Motor neuron (in vitro differentiated cells): ENCODE measurements at places on chromosomes 11 and 22.

DNA sequence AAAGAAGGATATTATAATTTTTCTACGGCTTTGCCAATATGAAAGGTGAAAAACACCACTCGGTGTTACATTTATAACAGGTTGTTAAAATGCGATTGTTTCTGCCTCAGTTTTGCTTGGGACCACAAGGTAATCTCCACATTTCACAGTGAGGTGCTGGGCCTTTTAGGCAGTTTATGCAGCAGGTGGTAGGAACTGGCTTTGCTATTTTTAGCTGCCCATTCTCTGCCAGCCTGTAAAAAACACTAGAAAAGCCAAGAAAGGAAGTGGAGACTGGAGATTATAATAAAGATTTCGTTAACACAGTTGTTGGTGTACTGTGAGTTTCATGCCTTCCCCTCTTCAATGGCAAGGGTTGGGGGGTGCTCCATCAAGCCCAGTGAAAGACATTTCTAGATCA lies 8.0 kb upstream of the MRPL16 start:
- no peak for ATAC-seq

- ATAC-seq, result peak; percentile 75
Measured at GRCh38 chr22:27614006-27614649, 187.4 kb downstream of the MN1 start.

- ATAC-seq, result peak; percentile 55
Measured at GRCh38 chr11:926341-926916, 759 bp downstream of the AP2A2 start.

GRCh38 chr11:26623076-26623659 lies 51.1 kb upstream of the MUC15 start:
- ATAC-seq, result peak; percentile 42

DNA sequence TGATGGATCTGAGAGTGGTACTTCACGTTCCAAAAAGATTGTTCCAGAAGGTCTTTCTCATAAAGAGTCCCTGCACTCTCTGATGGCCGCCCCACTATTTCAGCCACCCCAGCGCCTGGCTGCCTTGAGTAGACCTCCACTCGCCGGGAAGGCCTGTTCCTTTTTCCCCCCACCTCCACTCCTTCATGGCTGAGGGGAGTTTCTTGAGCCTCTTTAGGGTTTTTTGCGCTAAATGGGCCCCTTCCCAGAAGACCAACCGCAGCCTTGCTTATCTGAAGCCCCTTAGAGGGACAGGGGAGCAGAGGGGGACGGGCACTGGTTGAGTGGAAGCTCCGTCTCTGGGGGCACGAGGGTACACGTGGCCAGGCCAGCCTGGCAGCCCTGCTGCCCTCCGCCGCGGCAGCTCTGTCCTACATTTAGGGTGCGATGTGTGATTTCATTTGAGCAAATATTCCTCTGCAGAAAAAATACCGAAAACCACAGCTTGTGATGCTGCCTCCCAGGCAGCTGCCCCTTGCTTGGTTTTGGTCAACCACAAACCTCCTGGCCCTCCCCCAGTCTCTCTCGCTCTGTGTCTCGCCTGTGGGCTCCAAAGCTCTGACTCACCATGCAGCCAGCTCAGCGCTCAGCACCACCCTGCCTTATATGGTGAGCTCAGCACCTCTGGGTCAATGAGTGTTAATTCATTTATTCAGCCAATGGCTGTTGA lies 88.7 kb downstream of the TP53I11 start:
- ATAC-seq, result peak; percentile 99

DNA sequence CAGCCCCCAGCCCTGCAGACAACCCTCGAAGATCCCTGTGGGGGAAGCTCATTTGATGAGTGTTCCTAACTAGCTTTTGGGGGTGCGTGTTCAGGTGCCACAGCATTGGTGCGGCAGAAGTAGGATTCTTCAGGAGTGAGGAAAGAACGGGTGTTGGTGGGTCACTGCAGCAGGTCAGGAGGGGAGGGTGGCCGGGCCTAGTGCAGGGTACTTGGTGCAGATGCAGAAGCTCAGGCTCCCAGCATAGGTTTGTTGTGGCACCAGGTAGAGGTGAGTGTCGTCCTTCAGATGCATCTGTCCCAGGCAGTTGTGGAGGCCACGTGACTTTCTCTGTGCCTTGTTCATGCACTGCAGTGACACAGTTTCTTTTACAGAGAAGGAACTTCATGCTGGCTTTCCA lies 15.1 kb upstream of the ADORA2A start:
- no peak for ATAC-seq

GRCh38 chr11:7612056-7612660 lies 61.1 kb downstream of the CYB5R2 start:
- no peak for ATAC-seq

DNA sequence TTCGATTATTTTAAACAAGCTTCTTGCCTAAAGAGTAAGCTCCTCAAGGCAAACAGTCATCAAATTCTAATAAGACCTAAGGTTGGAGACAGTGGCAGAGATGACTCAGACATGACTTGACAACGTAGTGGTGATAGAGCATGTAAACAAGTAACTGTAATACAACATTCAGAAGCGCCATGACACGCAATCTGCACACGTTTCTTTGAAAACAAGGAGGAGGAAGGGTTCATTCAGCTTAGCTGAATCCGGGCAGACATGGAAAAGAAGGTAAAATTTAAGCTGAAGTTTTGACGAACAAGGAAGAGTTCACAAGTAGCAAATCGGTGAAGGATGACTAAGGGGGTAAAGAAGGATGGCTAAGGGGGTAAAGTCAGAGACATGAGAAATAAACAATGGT lies 152.4 kb upstream of the ZC3H12C start:
- ATAC-seq, result no peak

DNA sequence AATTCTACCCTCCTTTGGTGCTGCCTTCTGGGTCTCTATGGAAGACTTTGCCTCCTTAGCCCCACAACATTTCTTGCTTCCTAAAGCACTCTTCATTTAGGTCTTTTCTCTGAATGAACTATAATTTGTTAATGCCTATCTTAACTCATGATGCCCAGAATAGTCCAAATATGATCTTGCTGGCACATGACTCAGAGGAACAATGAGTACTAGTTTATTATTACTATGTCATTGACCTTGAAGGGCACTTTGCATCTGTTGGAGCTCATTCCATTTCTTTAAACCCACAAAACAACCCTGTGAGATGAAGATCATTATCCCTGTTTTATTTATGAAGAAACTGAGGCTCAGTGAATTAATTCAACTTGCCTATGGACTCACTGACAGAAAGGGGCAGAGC lies 320.2 kb upstream of the PLET1 start:
- ATAC-seq, result no peak

DNA sequence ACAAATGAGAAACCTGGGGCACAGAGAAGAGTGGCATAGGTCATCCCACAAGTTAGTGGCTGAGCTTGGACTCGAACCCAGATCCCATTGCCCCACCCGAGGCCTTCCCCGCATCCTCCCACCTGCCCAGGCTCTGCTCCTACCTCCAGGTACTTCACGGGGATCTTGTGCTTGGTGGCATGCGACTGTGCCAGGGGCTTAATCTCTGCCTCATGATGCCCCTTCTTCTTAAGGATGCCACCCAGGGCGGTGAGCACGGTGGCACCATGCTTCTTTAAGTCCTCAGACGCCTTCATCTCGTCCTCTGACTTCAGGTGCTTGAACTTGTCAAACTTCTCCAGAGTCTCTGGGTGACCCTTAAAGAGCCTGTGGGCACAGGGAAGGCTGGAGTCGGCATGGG lies 6.4 kb downstream of the MB start:
- ATAC-seq, result no peak

GRCh38 chr11:131668500-131669400 lies 298.3 kb downstream of the NTM start:
- no peak for ATAC-seq

- ATAC-seq, result no peak
Measured at GRCh38 chr22:27576815-27577573, 224.6 kb downstream of the MN1 start.

DNA sequence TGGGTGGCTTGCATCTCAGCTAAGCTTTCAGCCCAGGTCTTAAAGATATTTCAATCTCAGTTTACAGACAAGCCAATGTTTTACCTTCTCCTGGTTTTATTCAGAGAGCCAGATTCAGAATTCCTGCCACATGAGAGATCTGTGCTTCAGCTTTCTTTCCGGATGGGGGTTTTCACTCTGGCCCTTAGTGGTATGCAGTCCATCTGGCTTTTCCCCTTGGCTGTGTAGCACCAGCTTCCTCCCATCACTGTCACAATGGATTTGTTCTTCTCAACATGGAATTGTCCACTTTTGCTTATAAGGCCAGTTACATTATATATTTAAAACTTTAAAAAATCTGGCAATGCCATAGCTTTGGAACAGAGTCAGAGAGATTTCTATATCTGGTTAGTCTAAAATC lies 303.9 kb downstream of the ETS1 start:
- no peak for ATAC-seq

DNA sequence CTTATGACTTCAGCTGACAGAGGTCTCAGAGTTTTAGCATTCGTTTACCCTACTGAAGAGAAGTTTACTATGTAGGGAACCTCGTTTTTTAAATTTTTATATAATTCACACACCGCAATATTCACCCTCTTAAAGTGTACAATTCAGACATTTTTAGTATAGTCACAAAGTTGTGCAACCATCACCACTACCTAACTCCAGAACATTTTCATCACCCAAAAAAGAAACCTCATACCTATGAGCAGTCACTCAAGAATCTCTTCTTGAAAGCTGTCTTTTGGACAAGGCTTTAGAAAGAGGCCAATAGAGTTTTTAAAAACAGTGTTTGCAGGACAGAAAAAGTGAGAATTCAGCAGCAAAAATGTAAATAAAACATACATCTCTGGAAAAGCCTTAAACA lies 39.5 kb upstream of the CLNS1A start:
- no peak for ATAC-seq

- ATAC-seq, result peak; percentile 48
Measured at GRCh38 chr11:66418168-66418985, 2.5 kb upstream of the NPAS4 start.

DNA sequence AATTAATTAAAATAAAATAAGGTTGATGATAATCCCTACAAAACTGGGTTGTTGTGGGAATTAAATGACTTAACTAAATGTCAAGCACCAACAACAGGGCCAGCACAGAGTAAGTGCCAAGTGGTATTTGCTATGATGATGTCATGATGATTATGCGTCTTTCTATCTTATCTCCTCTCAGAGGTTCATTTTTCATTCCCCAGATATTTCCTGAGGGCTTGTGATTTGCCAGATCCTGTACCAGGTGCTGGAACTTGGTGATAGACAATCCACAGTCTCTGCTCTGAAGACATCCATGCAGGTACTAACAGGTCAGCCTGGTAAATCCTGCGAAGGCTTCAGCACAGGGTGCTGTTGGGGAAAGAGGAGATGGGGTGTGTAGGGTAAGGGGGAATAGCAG lies 8.1 kb upstream of the MYH9 start:
- no peak for ATAC-seq

GRCh38 chr11:2826679-2827056 lies 58.9 kb downstream of the CDKN1C start:
- ATAC-seq, result peak; percentile 5

DNA sequence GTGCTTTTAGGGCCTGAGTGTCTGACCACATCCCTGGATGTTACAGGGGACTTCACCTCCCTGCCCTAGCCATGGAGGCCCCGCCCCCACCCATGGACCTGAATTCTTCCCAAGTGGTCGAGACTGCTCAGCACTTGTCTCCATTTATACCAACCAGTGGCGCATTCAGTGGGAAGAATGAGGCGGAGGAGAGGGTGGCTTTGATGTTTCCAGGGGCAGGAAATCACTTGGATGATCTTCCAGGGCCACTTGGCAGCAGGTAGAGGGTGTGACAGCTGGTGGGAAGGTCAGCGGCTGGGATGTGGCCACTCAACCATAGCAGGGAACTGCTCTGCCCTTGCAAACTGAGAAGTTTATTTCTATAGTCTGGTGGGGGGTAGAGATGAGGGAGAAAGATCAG lies 155.1 kb upstream of the BLID start:
- ATAC-seq, result no peak

GRCh38 chr11:116691771-116692177 lies 81.0 kb downstream of the BUD13 start:
- peak; percentile 71 for ATAC-seq

- ATAC-seq, result no peak
Measured at GRCh38 chr22:24706054-24706453, 68.5 kb downstream of the PIWIL3 start.

GRCh38 chr22:30694171-30694639 lies 469 bp upstream of the OSBP2 start:
- peak; percentile 66 for ATAC-seq

GRCh38 chr11:122649116-122649515 lies 6.4 kb upstream of the UBASH3B start:
- no peak for ATAC-seq

DNA sequence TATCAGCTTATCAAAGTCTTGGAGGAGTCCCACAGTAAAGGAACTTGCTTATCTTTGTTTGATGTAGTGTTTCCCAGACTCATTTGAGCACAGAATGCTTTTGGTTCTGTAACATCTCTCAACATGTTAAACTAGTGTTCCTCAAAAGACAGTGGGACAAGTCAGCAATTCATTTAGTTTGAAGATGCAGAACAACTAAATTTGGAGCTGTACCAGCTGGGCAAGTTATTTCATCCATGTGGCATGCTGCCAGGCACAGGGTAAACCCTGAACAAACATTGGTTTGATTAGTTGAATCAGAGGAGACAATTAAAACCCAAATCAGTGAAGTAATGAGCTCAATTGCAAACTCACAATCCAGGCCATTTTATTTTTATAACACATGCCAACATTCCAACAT lies 141.2 kb downstream of the CSNK2A3 start:
- no peak for ATAC-seq

GRCh38 chr11:17596711-17597110 lies 49.7 kb downstream of the OTOG start:
- no peak for ATAC-seq

DNA sequence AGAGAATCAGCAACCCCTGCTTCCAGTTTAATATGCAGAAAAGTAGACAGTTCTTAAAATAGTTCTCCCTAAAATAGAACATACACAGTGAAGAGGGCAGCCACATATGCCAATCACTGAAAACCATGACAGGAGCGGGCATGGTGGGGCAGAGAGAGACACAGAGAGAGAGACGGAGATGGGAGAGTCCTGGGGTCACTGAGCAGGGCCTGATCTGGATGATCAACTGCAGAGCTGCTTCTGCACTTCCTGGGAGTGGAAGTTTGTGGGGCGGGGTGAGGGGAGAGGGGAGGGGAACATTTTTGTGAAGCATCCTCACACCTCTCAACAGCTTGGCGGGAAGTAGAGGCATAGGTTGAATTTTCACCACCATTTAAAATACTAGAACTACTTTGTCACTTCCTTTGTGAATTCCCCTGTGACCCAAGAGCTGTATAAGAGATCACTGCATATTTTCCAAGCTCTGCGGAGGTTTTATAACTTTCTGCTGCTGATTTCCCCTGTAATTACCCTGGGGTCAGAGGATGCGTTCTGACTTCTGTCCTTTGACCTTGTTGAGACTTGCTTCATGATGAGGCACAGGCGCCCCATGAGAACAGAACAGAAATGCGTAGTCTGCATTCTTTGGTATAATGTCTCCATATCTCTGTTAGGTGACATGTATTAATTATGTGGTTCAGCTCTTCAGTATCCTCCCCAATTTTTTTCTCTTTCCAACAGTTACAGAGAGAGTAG lies 419.4 kb downstream of the BRD1 start:
- no peak for ATAC-seq

DNA sequence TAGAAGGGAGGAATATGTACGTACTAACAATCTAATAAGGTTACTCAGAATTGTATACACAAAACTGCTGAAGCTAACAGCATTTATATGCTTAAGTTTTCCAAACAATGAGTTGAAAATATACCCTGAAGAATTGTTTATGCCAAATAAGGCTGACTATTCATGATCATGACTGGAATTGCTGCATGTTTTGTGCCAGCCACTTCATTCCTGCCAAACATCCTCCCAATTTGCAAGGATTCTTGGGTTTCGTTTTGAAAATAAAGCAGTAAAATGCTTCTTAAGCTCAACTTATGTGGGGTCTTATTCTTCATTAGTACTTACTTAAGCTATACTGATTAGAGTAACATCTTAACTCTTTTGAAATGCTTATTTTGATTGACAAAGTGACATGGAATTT lies 149.0 kb downstream of the SPON1 start:
- ATAC-seq, result no peak
